ENCODE measurements at places on chromosomes 5 and 9.

DNA sequence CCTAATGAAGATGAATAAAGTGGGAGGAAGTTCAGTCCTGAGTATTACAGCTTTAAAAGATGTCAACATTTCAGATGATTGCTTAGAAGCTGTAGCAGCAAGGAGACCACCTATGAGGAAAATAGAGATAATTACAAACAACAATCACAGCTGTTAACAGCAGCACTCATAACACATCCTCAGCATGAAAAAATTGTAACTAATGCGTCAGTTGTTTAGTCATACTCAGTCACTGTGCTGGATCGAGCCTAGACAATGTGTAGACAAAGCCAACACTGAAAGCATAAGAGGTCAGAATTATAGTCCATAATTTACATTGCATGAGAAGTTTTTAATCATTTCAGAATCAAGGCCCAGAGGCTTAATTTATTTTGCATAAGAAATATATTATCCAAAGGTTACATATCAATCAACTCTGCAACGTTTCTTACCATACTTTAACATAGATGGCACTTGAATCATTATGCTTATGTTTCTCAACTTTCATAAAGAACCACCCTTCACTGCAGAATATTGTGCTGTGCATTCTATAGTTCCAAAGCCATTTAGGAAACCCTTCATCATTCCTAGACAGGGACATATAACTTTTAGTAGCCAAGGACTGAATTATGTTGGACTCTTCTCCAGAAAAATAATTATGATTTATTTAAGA, 60.2 kb upstream of the HAPLN1 start:
- no peak for DNase-seq

GRCh38 chr9:79054500-79054899, 517.3 kb upstream of the TLE4 start:
- no peak for DNase-seq

DNA sequence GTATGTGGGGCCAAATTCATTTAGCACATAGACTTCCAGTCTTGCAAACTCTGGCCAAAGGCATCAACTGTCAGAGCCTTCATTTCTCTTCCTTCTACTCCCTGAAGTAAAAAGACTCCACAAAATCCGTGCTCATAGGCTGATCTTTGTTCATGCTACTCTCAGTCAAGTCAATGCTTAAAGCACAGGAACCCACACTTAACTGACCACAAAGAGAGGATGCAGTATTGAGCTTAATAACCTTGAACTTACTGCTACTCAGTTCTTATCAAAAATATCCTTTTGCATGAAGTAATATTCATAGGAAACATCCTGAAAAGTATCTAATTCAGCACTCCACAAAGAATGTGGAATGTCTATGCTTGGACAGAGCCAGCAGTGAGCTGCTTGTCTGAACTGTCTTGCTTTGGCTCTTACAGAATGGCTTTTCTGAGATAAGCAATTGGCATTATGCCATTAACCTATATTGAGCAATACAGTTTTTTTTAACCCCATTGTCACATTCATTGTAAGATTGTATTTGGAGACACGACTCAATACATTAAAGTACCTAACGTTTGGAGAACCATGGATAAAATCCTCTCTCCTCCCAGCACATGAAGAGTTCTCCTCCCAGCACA, 21.7 kb downstream of the LPAR1 start:
- no peak for DNase-seq

DNA sequence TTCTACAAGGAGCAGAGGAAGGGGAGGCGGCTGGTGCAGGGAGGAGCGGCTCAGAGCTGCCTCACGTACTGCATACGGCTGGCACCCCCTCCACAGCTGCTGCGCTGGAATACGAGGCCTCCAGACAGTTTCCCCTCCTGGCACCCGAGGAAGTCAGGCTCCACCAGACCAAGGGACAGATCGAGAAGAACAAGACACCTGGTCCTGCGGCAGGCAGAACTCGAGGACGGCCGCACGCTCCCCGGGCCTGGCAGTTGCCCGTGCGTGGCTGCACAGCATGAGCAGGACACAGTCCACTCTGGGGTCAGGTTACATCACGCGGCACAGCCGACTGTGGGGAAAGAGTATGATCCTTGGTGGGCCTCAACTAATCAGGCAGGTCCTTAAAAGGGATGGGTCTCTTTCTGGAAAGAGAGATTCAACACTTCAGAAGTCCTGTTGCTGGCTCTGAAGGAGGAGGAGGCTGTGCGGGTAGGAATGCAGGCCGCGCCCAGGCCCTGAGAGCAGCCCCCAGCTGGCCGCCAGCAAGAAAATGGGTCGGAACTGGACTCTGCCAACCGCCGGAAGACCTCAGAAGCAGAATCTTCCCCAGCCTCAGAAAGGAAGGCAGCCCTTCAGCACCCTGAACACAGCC, 11.6 kb downstream of the UBAC1 start:
- DNase-seq = no peak

- DNase-seq = no peak
Measured at GRCh38 chr9:110116543-110116885, 91.4 kb downstream of the C9orf152 start.

GRCh38 chr5:139733698-139734538, 61.7 kb upstream of the PSD2 start:
- DNase-seq = no peak

GRCh38 chr9:129077236-129077635, 3.7 kb upstream of the DOLPP1 start:
- DNase-seq = no peak

DNA sequence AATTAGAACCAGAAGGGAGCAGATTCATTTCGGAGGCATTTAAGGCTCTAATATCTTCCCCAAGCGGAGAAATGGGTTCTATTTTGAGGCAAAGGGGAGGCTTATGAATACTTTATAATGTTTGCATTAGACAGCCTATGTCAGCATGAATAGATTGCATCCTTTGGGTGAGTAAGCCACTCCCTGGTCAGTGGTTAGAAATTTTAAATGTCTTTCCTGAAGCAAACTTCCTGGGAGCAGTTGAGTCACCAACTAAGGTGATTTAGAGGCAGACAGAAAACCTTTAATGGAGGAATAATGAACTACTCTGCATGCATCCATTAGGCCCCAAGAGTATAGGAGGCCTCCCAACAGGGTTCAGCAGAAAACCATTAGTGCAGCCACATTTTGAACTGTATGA, 204.9 kb downstream of the ELAVL2 start:
- DNase-seq = no peak

GRCh38 chr5:75057561-75057960, 5.2 kb upstream of the GCNT4 start:
- DNase-seq = no peak

All from stimulated activated CD8-positive, alpha-beta memory T cell treated with anti-CD3 and anti-CD28 coated beads, Interleukin-15, amount 100 ng/mL, for 1 hour (primary cell).